ENCODE measurements at places on chromosomes 7 and 10. TPM values are rescaled to one million over a fixed set of nuclear protein-coding genes. Genes with fewer than 3 reads are reported as not detected.

UCN3 gene
- not detected for total RNA-seq

PRKG1 gene
- total RNA-seq: 0.28 TPM

HOXA1 gene
- 0.28 TPM for total RNA-seq

ACSM6 gene
- total RNA-seq: not detected

FRAT1 gene
- total RNA-seq: 1.3 TPM

WNT8B gene
- total RNA-seq: not detected

CCDC136 gene
- 0.35 TPM for total RNA-seq

CCNY gene
- total RNA-seq: 27.2 TPM

MXI1 gene
- total RNA-seq: 16.5 TPM

SDK1 gene
- 0.21 TPM for total RNA-seq

INHBA gene
- 3.8 TPM for total RNA-seq

ENTPD1 gene
- total RNA-seq: not detected

IGF2BP3 gene
- 28.0 TPM for total RNA-seq

AKR1C8 gene
- total RNA-seq: not detected

HMX2 gene
- not detected for total RNA-seq

NFKB2 gene
- total RNA-seq: 29.1 TPM

ZNF467 gene
- total RNA-seq: 4.6 TPM

VAX1 gene
- total RNA-seq: not detected

ST8SIA6 gene
- not detected for total RNA-seq

SEMA3E gene
- 0.51 TPM for total RNA-seq

ZNF394 gene
- 12.7 TPM for total RNA-seq

EPO gene
- not detected for total RNA-seq

CUZD1 gene
- total RNA-seq: 0.09 TPM

FAM25C gene
- total RNA-seq: 8.0 TPM

NUTM2A gene
- 2.4 TPM for total RNA-seq

FGFR2 gene
- 27.2 TPM for total RNA-seq

VWDE gene
- total RNA-seq: 5.1 TPM

CYP2C19 gene
- 0.14 TPM for total RNA-seq

PCBD1 gene
- total RNA-seq: 38.3 TPM

CFAP58 gene
- total RNA-seq: 0.28 TPM

STOX1 gene
- total RNA-seq: 0.14 TPM

ZC3HAV1L gene
- 13.1 TPM for total RNA-seq

ELFN1 gene
- total RNA-seq: 0.07 TPM

FAM131B gene
- 0.56 TPM for total RNA-seq

IGFBP3 gene
- 9.3 TPM for total RNA-seq

TEX47 gene
- total RNA-seq: not detected

CALY gene
- not detected for total RNA-seq

RNF32 gene
- 2.3 TPM for total RNA-seq

ZPBP gene
- total RNA-seq: not detected

MYPN gene
- not detected for total RNA-seq

ABCB1 gene
- total RNA-seq: not detected

SPACDR gene
- total RNA-seq: not detected

OR2A12 gene
- not detected for total RNA-seq

C10orf120 gene
- total RNA-seq: not detected

GSTO2 gene
- total RNA-seq: 37.8 TPM

NKX1-2 gene
- total RNA-seq: 3.3 TPM

HEPACAM2 gene
- total RNA-seq: not detected

VWC2 gene
- total RNA-seq: not detected

TRIM73 gene
- total RNA-seq: not detected

ARID5B gene
- total RNA-seq: 11.3 TPM

GNAT3 gene
- not detected for total RNA-seq

C10orf143 gene
- total RNA-seq: 0.71 TPM

CPA4 gene
- 31.7 TPM for total RNA-seq

IQUB gene
- total RNA-seq: 0.21 TPM

PLEKHS1 gene
- not detected for total RNA-seq

Data from airway epithelial cell (primary cell).